Muscle of back (tissue), 13 donors: ENCODE measurements at places on chromosomes 1 and 21. TPM values are rescaled to one million over a fixed set of nuclear protein-coding genes. Genes with fewer than 3 reads are reported as not detected.

DNA sequence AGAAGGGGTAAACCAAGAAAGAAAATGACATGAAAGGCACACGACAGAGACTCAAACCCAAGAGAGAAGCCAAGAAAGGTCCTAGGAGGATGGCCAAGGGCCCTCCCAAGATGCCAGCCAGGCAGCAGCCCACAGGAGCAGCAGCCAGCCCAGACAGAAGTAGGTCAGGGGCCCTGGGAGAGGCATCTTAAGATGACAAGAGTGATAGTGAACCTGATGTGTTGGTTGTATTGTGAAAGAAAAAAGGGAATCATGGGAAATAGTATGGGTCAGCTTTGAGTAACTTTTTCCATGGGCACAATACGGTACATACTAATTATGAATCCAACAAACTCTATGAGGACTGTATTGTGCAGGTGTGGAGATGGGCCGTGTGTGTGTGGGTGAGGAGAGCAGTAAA, 3.3 kb downstream of the CCSAP start:
- no peak for DNase-seq

- DNase-seq, result no peak
Measured at GRCh38 chr1:107964336-107965109, 457 bp downstream of the VAV3 start.

DNA sequence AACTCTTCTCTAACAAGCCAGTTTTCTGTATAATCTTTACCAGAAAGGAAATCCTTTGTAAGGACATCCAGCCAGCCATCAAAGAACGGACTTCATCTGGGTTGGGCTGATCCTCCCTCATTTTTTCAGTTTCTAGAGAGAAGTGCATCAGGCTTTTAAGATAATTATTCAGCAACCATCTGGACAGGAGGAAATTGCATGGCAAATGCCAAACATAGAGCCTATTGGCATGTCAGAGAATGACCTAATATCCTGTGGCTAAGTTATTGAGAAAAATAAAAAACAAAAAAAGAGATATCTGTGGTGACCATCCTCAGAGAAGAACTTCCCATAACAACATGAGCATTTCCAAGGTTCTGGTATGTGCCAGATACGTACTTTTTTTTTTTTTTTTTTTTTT, 74.9 kb upstream of the BEND5 start:
- DNase-seq, result no peak

- no peak for DNase-seq
Measured at GRCh38 chr1:83694449-83694848, 304.5 kb downstream of the TTLL7 start.

DNA sequence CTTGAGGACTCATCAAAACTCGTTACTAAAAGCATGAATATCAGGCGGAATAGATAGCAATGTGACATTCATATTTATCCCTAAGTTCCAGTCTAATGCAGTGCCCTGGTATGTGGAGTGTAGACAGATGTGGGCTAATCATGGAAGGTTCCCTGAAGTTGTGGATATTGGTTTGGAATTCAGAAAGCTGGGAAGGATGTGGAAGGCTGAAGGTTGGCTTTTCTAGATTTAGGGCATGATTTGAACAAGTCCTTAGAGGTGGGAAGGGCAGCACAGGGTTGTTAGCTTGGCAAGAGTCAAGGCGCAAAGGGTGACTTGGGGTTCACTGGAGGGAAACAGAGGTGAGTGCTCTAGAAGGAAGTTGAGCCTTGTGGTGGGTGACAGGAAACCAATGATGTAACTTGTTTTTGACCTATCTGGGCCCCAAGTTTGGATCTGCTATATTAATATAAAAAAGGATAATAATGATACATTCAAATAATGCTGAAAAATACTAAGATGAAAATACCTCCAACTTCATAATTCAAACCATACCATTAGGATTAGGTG, 21.9 kb downstream of the LGALS8 start:
- DNase-seq, result no peak

- no peak for DNase-seq
Measured at GRCh38 chr1:119504831-119505230, 2.2 kb upstream of the HSD3B1 start.

Gene DPT
- polyA plus RNA-seq, result 67.1 TPM

Gene SYNC
- polyA plus RNA-seq, result 37.1 TPM

Gene IFT25
- 28.8 TPM for polyA plus RNA-seq
